ENCODE measurements at places on chromosomes 6 and 20. TPM values are rescaled to one million over a fixed set of nuclear protein-coding genes. Genes with fewer than 3 reads are reported as not detected.

GRCh38 chr20:33162753-33163152 lies 5.2 kb upstream of the BPIFA2 start:
- no peak for DNase-seq

Gene SEMG1
- not detected for total RNA-seq

Gene TENT5A
- 2.8 TPM for total RNA-seq

DNA sequence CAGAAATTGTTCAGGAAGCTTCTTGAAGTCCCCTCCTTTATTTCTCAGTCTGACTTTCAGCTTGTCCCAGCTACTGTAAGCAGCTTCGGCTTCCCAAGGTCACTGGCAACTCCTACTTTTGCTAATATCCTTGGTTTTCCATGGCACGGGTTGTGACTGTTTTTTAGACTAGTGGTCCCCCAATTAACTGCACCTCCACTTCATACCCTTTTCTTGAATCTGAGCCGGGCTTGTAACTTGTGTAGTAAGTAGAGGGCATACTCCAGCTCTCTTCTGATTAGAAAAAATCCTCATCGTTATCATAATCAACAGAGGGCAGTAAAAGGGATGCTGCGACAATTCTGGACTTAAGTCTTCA lies 162.3 kb upstream of the TNFAIP3 start:
- DNase-seq, result no peak

DNA sequence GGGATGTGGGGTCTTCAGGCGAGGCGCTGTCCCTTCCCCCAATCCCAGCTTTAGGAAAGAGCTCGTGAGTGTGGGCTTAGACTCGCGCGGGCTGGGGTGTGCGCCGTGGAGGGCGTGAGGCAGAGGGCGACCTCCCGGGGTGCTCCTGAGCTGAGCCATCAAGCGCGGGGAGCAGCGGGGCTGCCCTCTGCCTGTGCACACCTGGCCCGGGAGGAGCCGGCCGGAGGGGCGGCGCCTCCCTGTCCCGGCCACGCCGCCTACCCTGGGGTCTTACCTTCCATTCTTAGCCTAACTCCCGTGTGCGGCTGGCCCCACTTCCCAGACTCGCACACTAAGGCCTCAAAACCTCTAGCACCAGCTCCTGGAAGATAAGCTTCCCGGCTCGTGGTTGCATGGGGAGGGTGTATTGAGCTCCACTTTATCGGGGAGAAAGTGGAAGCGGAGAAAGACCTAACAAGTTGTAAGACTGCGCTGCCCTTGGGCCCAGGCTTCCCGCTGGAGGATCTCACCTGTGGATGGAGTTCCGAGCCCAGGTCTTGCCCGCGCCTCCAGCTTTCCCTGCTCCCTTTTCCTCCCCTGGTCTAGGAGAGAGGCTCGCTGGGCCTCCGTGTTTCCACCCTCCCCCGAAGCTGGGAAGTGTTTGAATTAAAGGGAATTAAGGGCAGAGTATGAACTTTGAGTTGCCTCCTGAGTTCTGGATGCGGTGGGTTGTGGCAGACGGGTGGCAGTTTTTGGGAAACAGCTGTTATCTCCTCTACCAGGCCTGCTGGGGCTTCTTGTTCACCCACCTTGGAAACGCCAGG lies 1.2 kb downstream of the DNMT3B start:
- DNase-seq, result peak; percentile 83

GRCh38 chr6:46642928-46643751 lies 9.5 kb downstream of the CYP39A1 start:
- DNase-seq, result no peak

Gene ANKRD6
- total RNA-seq, result 14.0 TPM

DNA sequence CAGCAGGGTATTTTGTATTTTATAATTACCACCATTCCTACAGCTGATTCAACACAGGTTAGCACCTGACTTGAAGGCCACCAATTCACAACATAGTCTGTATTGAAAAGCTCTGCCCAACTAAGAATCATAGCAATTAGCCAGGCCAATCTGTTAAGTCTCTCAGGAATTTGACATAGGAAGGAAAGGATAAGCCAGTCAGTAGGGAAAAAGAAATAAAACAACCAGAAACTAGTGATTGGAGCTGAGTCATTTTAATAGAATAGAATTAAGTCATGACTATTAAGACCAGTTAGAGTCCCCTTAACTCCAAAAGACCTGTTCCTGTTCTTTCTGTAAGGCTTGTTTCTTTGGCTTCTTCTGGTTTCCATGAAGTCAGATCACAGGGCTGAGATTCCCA lies 8.1 kb downstream of the RANBP9 start:
- no peak for DNase-seq

Gene MYLK2
- 2.8 TPM for total RNA-seq

GRCh38 chr6:6351511-6352025 lies 31.1 kb upstream of the F13A1 start:
- DNase-seq, result no peak

Data from pancreas (tissue), 10 donors.